ENCODE measurements at places on chromosomes 4 and X.

- DNase-seq, result no peak
Observed at GRCh38 chr4:105683038-105683437, 25.5 kb downstream of the INTS12 start.

GRCh38 chr4:40886931-40887763 is 137.4 kb downstream of the NSUN7 start:
- DNase-seq, result no peak

DNA sequence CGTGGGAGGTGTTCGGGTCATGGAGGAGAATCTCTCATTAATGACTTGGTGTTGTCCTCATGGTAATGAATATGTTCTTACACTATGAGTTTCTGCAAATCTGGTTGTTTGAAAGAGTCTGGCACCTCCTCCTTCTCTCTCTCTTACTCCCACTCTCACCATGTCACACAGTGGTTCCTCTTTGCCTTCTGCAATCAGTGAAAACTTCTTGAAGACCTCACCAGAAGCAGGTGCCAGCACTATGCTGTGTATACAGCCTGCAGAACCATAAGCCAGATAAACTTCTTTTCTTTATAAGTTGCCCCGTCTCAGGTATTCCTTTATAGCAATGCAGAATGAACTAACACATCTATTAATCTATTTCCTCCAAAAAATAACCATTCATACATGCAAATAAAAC is 275.0 kb downstream of the ANTXR2 start:
- DNase-seq, result no peak

DNA sequence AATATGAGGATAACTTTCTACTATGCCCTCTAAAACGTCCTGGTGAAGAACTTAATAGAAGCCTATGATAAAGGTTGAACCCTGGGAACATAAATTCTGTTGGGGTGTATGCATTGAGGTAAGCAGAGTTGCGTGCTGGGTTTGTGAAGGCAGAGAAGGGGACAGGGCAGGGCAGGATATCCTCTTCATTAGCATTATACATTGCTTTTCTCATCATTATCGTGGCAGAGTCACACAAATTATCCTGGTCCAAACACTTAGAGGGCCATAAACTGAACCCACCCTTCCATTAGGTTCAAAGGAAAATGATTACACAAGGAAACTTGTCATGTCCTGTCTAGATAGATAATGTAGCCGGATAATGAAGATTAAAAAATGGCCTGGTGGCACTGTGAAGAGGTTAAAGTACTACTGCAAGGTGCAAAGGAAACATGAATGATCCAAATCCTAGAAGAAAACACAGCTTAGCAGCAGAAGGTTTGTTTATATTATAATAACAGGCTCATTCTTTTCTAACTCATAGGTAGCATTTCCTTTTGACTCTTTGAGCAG is 189.1 kb downstream of the SPCS3 start:
- no peak for DNase-seq

DNA sequence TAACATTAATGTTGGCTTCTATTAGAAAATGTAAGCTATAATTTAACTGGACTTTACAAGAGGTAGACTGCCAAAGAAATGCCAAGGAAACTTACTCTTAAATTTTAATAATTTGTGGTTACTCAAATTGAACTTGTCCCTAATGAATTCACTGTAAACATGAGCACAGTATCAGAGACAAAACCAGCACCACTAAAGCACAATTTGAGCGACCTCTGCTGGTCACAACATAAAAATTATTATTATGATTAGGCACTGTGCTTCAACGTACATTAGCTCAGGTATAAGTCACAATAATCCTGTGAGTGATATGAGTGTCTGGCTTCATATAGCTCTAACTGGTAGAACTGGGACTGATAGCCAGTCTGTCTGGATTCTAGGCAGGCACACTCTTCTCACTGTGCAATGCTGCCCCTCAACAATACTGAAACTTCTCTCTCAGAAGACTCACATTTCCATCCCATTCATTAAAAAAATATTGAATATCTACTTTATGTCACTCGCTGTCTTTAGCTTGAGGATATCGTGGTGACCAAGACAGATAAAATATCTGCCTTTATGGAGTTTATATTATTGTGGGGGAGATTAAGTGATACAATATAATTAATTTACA is 8.0 kb downstream of the NUDT6 start:
- peak; percentile 35 for DNase-seq

DNA sequence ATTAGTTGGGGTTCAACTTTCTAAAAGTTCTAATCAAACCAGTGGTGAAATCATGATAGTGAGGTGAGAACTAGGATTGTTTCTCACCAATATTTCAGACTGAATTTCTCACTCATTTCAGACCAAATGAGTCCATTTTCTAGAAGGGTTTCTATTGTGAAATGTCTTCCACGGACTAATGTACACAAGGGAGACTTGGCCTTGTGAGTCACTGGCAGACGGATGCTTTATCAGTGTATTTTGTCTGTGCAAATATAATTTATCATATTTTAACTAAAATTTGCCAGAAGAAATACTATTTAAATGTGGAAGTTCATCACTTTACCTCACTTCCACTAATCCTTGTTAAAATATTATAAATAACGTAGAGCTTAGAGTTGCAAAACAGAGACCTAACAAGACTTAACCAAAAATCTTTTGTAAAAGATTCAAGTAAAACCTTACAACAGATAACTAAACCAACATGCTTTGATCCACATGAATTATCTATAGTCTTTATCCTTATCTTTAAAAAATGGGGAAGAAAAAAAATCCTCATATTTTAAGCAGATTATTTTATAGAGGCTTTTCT is 506.0 kb upstream of the FAM241A start:
- no peak for DNase-seq

Data from K562 (cell line).